ENCODE measurements at places on chromosomes 11 and 22.

DNA sequence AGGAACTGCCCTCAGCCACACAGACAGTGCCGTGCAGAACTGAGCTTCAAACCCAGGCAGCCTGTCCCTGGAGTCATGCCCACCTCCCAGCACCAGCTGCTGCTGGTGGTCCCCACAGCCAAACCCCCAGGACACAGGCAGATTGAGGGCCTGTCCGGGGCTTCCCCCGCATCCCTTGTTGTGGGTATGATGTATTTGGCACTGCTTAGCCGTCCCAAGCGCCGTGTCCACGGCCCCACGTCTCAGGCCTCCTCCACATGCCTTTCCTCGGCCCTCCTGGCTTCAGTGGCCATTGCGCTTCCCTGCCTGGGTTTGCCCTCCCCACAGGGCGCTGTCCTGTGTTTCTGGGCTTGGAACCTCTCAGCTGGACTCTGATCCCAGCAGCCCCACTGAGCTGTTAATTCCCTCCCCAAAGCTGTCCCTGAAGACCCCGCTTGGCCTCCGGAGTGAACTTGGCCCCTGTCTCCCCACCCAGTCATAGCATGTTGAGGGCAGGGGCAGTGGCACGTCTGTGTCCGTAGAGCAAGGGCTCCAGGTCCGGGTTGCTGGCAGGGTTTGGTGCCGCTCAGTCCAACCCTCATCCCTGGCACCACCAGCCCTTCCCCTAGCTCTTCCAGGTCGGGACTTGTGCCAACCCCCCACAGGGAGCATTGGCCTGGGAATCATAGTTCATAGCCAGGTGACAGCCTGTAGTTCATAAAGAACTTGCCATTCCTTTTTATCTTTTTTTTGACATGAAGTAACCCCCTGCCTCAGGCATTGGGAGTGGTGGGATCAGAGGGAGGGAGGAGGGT is 34.5 kb upstream of the TEF start:
- no peak for DNase-seq

DNA sequence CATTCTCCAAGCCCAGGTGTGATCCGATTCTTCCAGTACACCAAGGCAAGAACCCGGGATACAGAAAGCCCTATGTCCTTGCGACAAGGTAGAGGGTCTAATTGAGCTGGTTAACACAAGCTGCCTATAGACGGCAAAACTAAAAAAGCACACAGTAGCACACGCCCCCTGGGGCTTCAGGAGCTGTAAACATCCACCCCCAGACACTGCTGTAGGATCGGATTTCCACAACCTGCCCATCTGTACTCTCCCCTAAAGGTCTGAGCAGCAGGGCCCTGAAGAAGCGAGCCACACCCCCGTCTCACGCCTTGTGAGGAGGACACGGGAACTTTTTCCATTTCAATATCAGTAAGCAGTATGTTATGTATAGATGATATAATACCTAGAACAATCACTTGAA is 624.7 kb downstream of the BUD13 start:
- DNase-seq, result no peak

DNA sequence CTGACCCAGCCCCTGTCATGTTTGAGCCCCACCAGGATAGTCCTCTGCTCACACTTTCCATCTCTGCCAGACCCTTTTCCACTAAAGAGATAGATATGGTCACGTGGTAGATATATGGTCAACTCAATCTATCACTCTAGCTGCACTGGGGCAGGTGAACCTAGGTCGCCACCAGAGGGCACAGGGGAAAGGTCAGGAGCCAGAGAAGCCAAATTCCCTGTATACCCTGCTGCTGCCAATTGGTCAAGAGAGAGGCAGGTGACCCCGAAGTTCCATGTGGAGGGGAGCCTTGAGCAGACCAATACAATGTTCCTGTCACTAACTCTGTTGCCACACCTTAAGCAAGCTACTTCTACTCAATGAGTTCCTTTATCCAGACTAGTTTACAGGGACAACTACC is 101.1 kb upstream of the GALNT18 start:
- no peak for DNase-seq

DNA sequence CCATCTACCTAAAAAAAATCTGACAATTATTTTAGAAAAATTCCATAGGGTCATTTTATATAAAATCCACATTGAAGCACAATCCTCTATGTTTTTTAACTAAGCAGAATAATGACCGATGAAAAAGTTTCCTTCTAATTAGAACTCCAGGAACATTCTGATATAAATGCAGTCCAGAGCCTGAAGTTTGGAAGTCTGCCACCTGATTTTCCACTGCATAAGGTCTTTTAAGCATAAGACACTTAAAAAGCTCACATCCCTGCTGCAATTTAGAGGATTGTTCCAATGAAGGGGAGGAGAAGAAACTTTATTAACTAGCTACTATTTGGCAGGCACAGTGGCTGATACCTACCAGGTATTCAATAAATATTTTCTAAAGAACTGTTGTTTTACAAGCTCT is 570.3 kb upstream of the ANO5 start:
- DNase-seq, result no peak

DNA sequence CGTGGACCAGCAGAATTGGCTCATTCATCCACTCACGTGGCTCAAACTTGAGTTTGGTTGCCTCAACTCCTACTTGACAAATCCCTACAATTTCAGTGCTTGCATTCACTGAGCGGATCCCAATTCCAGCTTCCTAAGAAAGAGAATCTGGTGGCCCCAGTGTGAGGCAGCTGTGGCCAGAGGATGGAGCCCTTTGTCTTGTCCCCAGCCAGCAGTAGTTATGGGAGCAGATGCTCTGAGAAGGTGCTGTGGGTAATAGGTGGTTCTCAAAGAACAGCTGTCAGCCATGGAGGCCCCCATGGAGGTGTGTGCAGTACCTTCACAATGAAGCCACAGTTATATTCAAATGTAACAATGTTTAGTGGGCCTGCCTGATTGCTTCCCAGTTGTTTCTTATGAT is 39.3 kb downstream of the KREMEN1 start:
- DNase-seq, result no peak

GRCh38 chr11:45675646-45676045 is 10.2 kb upstream of the CHST1 start:
- no peak for DNase-seq

DNA sequence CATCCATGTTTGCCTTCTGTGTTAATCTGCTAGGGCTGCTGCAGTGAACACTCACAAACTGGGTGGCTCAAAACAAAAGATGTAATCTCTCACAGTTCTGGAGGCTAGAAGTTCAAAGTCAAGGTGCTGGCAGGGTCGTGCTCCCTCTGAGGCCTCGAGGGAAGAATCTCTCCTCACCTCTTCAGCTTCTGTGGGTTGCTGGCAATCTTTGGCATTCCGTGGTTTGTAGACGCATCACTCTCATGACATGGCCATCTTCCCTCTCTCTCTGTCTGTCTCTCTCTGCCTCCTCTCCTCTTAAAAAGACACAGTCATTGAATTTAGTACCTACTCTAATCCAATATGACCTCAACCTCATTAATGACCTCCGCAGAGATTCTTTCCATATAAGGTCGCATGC is 78.8 kb downstream of the TSPAN18 start:
- DNase-seq, result no peak

DNA sequence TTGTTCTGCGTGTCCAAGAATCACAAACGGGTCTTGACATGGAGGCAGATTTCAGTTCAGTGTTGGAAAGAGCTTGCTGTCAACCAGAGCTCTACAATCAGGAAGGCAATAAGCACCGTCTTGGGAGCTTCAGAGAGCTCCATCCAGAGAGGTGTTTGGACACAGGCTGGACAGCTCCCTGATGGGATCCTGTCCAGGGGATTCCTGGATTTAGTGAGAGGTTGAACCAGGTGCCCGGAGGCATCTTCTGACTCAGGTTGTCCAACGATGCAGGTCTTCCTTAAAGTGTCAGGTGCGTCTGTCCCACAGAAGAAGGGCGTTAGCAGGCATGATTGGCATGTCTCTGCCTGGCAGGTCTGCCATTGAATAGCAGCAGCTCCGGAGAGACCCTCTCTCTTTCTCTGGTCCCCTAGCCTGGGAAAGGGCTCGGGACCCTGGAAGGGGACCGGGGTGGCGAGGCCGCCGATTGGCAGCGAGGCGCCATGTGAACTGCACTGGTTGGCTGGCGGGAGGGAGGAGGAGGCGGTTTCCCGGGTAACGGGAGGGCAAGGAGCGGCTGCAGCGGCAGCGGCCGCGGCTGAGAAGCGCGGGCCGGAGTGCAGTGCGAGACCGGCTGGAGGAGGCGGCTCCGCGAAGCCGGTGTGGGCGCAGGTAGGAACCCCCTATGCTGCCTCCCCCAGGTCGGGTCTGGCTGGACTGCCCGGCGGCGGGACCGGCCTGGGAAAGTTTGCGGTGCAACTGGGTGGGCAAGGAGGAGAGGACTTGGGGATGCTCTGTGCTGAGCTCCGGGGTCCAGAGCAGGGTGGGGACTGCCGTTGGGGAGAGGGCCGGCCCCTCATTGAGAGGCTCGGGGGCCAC is 104.1 kb upstream of the E2F8 start:
- peak; percentile 61 for DNase-seq

DNA sequence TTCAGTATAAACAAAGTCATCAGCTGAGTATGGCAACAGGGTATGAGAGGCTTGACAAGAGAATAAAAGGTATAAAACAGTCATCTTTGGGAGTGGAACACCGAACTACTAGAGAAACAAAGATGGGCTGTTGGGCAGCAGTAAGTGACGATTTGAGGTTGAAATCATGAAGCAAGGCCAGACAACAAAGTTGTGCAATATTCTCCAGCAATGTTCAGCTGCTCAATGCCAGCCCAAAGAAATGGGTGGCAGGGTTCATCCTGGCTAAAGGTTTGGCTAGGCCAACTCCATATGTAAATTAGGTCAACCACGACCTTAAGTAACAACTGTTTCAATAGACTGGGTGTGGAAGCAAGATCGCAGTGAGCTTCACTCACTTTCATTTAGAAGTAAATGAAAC is 6.2 kb downstream of the APIP start:
- DNase-seq, result no peak

DNA sequence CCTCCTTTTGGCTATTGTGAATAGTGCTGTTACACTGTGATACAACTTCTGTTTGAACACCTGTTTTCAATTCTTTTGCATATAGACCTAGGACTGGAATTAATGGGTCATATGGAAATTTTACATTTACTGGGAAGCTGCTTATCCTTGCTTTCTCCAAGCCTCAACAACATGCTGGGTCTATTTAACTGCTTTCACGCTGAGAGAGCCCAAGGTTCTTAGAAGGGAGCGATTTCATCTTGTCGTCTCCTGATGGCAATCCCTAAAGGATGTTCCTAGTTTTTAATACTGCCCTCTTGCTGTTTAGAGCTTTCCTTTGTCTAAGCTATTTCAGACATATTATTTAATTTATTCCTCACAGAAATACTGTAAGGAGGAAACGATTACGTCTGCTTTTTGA is 15.5 kb downstream of the IRAG1 start:
- no peak for DNase-seq

GRCh38 chr22:37157516-37158285 is 8.0 kb upstream of the IL2RB start:
- no peak for DNase-seq

GRCh38 chr11:128983023-128983422 is 40.4 kb upstream of the TP53AIP1 start:
- no peak for DNase-seq

GRCh38 chr11:119700536-119701346 is 28.3 kb downstream of the NECTIN1 start:
- DNase-seq, result no peak

DNA sequence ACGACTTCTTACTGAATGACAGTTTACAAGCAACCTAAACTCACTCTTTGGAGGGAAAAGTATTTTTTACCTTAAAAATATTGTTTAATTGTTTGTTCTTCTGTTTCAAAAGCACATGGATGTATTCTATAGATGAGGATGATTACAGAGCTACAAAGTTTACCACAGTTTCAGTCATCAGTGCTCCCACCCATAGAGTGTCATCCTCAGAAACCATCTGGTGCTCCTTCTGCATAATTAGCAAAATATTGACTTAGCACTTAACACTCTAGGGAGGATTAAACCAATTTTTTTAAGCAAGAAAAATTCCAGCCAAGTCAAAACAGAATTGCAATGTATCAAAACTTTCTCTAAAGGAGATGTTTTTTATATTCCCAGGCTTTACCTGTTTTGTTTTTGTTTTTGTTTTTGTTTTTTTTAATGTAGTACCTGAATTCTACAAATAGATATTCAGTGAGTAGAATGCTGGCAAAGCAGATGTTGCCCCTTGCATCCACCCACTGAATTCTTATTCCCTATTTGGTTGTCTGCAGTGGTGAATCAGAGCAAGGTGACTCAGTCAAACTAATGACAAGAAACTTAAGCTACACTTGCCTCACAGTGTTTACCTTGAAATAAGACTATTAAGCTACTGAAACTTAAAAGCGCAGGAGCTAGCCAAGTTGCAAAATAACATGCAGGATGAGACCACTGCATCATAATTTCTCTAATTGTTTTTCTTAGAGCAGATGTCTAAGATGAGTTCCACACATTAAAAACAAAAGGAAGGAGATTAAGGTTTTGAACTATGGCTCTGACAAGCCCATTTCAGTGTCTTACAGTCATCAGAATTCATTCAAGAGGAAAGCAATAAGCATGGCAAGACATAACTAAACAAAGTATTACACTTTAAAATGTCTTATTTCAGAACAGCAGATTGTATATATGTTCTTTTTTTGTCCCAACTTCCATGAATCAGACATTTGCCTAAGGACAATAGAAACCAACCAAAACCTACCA is 155.1 kb upstream of the SOX6 start:
- DNase-seq, result no peak

DNA sequence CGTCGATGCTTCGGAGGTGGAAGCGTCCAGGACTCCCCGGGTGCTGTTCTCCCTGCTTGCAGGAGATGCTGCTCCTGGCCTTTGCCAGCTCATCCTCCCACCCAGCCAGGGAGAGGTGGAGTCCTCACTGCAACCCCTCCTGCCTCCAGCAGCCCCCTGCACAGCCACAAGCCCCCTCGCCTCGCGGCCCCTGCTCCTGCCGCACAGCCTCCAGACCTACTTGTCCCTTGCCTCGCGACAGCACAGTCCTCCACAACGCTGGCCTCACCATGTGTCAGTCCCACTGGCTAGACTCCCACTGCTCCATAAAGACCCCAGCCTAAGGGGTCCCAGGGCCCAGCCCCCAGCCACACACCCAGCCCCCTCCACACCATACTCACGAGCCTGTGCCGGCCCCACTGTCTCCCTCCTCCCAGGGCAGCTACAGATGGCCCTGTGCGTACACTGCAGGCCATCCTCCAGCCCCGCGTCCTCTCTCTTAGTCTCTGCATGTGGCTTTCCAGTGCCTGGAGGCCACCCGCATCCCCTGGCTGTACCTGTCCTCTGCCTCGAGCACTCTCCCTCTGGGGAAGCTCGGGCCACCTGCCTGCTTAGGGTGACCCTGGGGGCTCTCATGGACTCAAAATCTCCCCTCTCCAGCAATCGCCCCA is 91.5 kb downstream of the CELSR1 start:
- DNase-seq, result no peak

DNA sequence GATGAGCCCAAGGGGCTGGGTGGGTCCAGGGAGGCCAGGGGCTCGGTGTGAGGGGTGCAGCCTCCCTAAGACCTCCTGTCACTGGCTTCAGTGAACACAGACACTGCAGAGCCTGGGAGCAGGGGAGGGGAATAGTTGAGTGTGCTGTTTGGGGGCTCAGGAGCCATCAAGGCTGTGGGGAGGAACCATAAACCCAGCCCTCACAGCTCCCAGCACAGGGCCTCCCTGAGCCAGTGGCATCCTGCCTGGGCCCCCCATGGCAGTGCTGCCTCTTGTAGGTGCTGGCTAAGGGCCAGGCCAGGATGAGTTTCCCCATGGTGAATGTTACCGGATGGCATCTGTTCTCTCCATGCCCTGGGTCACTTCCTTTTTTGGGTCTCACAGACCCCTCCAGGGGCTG is 25.5 kb downstream of the KCNJ5 start:
- no peak for DNase-seq

GRCh38 chr11:1899686-1900085 is 8.0 kb upstream of the PRR33 start:
- no peak for DNase-seq

- no peak for DNase-seq
Measured at GRCh38 chr11:83326326-83326725, 40.2 kb upstream of the CCDC90B start.

All from occipital lobe (tissue), 3 donors.